ENCODE measurements at places on chromosomes 16 and 17.

GRCh38 chr17:72591289-72592241 is 470.7 kb downstream of the SOX9 start:
- peak; percentile 58 for DNase-seq

GRCh38 chr17:50576864-50577263 is 16.3 kb downstream of the CACNA1G start:
- DNase-seq = no peak

GRCh38 chr16:24509536-24509935 is 29.8 kb upstream of the RBBP6 start:
- no peak for DNase-seq

DNA sequence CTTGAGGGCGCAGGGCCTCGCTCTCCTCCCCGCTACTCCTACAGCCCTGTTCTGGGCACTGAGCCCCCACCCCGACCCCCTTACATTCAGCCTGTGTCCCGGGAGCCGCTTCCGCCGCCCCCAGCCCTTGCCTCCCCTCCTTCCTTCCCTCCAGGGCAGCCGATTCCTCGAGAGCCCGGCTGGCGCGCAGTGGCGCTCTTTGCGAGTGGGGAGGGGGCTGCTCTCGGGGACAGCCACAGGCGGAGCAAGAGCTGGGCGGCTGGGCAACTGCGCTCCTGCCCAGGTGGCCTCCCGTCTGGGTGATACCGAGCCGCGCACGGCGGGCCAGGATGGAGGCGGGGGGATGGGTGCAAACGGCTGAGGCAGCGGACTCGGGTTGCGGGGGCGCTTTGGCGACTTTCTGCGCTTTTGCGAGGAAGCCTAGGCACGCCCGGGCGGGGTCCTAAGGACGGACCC is 1.2 kb downstream of the MMP15 start:
- no peak for DNase-seq

DNA sequence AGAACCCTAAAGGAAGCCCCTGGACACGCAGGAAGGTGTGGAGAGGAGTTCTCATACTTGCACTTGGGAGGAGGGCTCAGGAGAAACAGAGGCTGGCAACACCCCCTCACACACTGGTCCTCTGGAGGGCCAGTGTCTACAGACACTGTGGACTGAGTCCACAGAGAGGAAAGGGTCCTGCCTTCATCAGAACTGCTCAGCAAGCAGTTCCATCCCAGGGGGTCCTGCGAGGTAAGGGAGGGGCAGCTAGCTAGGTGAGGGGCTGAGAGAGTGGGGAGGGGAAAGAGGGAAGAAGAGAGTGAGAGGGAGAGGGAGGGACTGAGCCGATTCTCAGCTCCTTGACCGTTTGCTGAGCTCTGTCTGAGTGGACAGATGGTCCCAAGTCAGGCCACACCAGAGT is 17.7 kb upstream of the MEOX1 start:
- no peak for DNase-seq

DNA sequence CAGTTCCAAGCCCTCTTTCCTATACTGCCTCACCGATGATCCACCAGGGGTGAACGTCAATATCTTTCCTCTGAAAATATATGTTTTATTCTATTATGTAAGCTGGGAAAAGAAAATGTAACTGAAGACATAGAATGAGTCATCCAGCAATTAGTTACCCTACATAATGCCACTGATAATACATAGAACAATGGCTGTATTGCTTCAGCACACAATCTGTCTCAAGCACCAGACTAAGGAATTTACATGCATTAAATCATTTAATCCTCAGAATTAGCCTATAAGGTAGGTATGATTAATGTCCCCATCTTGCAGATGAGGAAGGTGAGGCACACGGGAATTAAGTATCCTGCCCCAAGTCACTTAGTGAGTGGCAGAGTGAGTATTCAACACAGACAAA is 472.8 kb downstream of the TOX3 start:
- no peak for DNase-seq

GRCh38 chr17:68096111-68096510 is 60.6 kb downstream of the KPNA2 start:
- no peak for DNase-seq

GRCh38 chr17:58969612-58970011 is 137.1 kb downstream of the TRIM37 start:
- DNase-seq = no peak

- no peak for DNase-seq
Measured at GRCh38 chr17:46191322-46192188, 1.7 kb downstream of the KANSL1 start.

DNA sequence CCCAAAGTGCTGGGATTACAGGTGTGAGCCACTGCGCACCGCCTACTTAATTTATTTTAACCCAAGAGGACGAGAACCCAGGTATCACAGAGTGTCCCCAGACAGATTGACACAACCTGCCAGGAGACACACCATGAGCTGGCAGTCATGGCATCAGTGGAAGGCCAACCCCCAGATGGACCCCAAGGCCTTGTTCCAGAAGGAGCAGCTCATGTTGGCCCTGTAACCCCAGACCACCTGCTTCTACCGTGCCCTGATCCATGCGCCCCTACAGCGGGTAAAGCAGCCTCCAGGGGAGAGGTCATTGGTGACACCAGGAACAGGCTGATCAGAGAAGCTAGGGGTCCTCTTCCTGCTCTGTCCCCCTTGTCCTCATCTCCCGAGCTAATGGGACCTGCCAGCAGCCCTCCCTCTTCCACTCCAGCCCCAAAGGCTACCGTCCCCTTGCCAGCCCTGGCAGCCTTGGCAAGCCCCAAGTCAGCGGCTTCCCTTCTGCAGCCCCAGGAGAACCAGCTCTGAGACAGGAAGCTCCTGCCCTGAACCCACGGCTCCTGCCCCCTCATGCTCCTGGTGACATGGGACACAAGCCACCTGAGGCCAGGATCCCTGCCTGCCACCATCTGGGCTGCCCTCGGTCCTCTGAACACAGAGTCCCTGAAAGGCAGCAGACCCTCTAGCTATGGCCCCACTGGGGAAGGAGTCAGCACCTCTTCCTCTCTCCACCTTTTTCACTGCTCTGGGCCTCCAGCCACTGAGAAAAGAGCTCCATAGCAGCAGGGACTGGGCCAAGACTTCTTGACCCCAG is 6.3 kb downstream of the SULT1A1 start:
- DNase-seq = no peak

Data from activated CD8-positive, alpha-beta memory T cell treated with anti-CD3 and anti-CD28 coated beads, Interleukin-2, amount 50 U/mL, for 48 hours (primary cell).